Endothelial cell of umbilical vein (primary cell): ENCODE measurements at places on chromosomes 11 and 22. TPM values are rescaled to one million over a fixed set of nuclear protein-coding genes. Genes with fewer than 3 reads are reported as not detected.

DNA sequence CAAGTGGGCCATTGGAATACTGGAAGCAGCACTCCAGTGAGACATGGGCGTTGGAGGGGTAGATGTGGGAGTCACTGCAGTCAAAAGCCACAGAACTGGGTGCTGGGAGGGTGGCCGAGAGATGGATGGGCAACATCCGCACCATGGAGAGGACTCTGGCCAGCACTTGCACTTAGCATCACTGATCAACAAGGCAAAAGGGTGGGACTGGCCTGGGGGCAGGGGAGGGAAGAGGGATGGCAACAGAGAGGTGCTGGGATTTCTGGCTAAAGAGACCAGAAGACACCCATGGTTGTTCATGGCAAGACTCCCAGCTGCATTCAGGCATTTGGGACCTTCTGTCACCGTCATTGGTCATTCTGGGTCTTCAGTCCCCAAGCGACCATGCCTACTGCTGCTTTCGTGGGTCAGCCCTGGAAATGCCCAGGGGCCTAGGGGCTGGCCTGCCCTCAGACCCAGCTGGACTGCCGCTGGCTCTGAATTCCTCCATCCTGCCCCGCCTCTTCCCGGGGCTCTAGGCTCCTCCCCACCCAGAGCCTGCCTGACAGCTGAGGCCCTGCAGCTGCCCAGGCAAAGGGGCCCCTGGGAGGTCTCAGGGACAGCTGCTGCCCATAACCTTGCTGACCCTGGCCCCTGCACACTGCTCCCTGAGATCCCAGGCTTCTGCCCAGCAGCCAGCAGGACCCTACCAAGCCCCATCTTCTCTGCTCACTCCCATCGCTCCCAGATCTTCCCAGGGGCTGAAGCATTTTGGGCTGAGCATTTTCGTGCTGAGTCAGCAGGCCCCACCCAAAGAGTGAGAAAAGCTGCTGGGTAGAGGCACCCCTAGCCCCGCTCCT is 13.0 kb upstream of the CDC42EP2 start:
- DNase-seq = no peak

GRCh38 chr11:42593441-42593840 is 718.4 kb upstream of the API5 start:
- no peak for DNase-seq

DNA sequence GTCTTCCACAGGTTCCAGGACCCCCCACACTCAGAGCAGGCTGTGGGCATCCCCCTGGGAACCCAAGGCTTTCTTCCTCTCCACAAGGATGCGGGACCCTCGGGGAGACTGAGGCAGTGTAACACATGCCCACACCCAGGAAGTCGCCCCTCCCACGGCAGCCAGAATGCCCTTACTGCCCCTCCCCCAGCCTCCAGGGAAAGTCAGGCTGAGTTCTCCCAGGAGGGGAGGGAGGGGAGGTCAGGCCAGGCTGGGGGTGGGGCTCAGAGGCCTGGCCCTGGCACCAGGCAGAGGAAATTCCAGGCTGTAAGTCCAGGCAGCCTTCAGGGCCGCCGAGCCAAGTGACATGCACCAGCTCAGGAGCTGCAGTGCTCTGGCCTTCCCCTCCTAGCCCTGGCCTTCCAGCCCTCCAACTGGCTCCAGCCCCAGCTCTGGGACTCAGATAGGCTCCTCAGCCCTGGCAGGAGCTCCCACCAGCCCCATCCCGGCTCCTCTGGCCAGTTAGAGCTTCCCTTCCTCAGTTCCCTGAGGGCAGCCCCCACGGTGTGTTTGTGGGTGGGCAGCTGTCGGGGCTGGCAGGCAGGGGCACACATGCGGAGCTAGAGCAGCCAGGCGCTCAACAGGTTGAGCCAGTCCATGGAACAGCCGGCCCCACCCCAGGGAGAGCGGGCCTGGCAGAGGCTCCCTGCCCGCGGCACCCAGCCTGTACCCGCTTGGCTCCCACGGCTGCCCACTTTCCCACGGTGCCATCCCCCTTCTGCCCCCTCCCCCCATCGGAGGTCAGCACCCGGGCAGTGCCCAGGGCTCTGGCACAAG is 3.6 kb downstream of the BCL9L start:
- peak; percentile 40 for DNase-seq

- no peak for DNase-seq
Observed at GRCh38 chr11:130180896-130181294, 21.3 kb downstream of the ST14 start.

DNA sequence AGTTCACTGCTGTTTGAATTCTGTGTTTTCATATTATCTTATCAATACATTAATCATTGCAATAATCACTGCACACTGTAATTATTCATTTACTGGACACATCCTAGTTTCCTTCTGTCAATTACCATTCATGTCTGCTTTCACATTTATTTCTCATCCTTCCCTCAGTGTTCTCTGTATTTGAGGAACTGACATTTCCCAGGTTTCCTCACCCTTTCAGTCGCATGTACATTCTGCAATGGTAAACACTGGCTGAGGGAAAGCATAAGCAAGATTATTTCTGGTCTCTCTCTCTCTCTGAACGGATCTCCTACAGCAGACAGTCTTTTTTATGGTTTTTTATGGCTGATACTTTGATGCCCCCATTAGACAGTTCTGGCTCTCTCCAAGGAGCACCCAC is 4.2 kb upstream of the HBD start:
- DNase-seq = no peak

ANO5 gene
- total RNA-seq = 0.46 and 1.3 TPM in 2 replicates

PGA5 gene
- total RNA-seq = not detected in 2 replicates

ADAMTS15 gene
- not detected in 2 replicates for total RNA-seq
